ENCODE measurements at places on chromosomes 5 and 9.

DNA sequence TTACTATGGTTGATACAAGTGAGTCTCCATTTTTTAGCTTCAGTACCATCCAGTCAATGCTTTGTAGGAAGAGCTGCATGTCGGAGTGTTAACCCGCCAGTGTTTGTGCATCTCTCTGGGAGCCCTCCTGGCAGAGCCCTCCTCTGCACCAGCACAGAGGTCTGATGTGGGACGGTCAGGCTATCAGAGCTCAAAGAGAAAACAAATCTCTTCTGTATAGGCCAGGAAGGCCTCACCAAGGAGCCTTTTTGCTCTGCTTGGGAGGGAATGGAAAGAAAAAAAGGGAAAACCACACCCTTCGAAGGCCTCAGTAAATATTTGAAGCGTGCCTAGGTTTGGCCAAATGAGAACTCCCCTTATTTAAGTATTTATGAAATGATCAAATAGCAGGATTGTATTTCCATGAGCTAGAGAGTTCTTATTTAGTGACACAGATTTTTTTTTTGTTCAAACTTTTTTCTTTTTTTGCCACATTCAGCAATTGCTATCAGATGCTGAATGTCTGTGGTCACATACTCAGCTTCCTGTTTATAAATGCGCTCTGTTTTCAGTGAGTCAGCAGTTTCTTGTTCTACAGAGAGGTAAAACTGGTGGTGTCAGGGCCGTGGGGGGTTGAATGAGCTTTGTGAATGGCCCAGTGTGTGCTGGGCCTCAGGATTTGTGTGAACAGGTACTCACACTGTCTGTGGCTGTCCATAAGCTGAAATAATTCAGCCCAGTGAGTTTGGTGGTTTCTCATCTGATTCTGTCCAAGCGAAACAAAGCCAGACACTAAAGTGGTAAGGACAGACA lies 226.6 kb downstream of the SNX18 start:
- no peak for DNase-seq

- DNase-seq: no peak
These were observed 572.4 kb downstream of the NR2F1-AS1 start for GRCh38 chr5:93008502-93009207.

DNA sequence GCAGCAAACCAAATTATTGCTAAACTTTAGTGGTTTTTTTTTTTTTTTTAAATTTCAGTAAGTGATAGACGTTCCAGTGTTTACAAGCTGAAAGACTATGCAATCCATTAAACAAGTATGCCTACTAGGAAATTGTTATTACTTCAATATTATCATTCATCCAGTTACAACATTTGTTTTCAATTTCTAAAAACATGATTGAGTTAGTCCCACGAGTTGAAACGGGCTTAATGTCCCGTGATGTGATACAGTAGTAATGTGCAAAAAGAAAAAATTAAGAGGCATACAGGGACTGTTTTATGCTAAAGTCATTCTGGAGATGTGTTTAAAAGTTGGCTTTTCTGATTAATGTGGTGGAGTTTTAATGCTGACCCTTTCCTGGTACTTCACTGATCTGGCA lies 550.3 kb upstream of the DMAC1 start:
- no peak for DNase-seq

GRCh38 chr5:162911873-162912272 lies 525.5 kb upstream of the CCNG1 start:
- DNase-seq: no peak

- no peak for DNase-seq
These were observed 16.6 kb downstream of the ATP10B start for GRCh38 chr5:160835376-160835775.

DNA sequence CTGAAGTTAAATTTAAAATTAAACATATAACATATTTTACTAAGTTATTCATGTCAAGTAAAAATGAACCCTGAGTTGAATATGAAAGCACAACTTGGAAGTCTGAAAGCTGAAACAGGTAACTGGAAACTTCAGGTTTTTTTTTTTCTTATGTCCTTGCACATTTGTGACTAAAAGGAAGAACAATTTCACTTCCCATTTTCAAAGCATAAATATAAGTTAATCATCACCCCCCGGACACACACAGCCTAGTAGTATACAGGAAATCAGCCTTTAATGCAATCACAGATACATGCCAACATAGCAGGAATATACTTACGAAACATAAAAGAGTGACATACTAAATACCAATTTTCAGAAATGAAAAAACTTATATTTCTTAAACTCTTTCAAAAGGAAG lies 225.9 kb downstream of the RFX3 start:
- peak; percentile 25 for DNase-seq

- DNase-seq: no peak
These were observed 2.8 kb downstream of the PITX1 start for GRCh38 chr5:135030956-135031812.

- no peak for DNase-seq
These were observed 12.2 kb upstream of the MEGF9 start for GRCh38 chr9:120726484-120726883.

- no peak for DNase-seq
These were observed 70.2 kb upstream of the ALDH1A1 start for GRCh38 chr9:73023025-73023541.

GRCh38 chr5:173094012-173094661 lies 38.0 kb downstream of the CREBRF start:
- no peak for DNase-seq
